NCI-H2029 treated with DMSO at 0.1 percent for 48 hours (cell line): ENCODE measurements at places on chromosomes 6 and 20.

DNA sequence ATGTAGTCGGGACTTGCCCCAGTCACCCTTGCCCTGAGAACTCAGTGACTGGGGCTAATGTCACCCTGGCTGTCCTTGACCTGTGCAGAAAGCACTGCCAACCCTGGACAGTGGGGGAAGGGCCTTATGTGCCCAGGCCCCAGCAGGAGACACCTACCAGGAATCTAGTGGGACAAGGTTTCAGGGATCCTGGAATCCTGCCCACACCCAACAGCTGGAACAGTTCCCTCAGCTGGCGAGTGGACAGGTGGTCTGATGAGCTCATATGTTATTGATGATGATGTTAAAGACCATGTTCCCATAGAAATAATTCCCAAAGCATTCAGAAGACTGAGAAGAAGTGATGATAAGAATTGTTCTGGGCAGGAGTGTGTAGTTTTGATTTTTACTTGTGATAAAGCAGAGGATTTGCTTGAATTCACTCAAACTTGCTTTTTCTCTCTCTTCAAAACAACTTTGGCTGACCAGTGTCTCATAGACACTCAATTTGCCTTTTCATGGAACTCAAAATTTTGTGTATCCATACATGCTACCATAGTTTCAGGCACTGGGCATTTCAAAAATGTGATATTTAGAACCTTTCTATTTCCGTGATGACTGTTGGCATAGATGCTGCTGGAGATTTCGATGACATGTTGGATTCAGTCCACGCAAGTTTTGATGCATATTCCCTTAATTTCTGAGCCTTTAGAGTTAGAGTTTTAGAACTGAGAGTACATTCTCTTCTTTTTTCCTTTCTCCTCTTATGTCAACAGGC, 79.3 kb downstream of the SLC22A3 start:
- peak; percentile 32 for DNase-seq

- no peak for DNase-seq
These were observed 11.3 kb upstream of the MAP3K5 start for GRCh38 chr6:136803608-136804007.

GRCh38 chr6:47047097-47047478, 5.0 kb upstream of the ADGRF1 start:
- no peak for DNase-seq

GRCh38 chr6:168908166-168908565, 345.5 kb downstream of the THBS2 start:
- no peak for DNase-seq

DNA sequence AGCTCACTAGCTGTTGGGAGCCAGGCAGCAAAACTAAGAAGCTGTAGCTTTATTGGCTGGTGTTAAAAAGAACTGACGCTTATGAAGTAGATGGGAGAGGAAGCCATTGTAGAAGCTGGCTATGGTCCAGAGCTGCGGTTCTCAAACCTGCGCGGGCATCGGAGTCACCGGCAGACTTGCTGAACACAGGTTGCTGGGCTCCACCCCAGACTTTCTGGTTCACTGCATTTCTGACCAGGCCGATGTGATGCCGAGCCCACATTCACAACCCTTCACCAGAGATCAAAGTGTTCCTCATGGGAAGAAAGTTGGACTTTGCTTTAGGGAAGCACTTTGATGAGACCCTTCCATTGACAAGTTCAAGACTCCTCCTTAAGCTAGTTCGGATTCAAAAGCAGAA, 231.6 kb downstream of the QKI start:
- DNase-seq: no peak

DNA sequence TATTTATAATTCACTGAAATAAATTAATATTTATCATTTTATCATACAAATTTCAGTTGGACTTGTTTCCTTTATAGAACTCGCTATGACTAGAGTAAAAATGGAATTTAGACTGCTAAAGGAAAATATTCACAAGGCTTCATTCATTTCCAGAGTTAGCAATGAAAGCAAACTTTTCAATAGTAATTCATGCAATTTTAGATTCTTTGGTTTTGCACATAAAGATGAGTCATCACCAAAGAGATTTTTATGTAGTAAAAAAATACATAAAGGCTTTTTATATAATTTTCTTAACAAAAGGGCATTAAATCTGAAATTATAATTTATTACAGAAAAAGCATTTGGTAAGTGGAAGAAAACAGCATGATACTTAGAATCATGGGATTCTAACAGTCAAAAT, 37.2 kb upstream of the STXBP5 start:
- DNase-seq: no peak

- DNase-seq: no peak
These were observed 319.7 kb upstream of the TCF21 start for GRCh38 chr6:133568970-133569889.

GRCh38 chr20:24339210-24339641, 130.2 kb upstream of the SYNDIG1 start:
- no peak for DNase-seq

DNA sequence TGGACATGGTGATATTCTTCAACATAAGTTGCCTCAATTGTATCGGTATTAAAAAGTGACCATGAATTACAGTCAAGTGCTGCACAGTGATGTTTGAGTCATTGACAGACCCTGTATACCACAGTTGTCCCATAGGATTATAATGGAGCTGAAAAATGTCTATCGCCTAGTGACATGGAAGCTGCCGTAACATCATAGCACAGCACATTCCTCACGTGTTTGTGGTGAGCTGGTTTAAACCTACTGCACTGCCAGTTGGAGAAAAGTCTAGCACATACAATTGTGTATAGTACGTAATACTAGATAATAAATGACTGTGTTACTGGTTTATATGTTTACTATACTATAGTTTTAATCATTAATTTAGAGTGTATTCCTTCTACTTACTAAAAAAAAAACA, 150.2 kb downstream of the CDH26 start:
- DNase-seq: no peak

DNA sequence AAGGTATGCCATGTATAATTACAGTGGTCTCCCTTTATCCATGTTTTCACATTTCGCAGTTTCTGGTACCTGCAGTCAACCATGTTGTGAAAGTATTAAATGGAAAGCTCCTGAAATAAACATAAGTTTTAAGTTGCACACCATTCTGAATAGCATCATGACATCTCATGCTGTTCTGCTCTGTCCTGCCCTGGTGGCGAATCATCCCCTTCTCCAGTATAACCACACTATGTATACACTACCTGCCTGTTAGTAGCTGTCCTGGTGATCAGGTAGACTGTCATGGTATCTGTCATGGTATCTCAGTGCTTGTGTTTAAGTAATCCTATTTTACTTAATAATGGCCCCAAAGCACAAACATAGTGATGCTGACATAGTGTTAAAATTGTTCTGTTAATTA, 97.1 kb downstream of the ZFAND3 start:
- no peak for DNase-seq

DNA sequence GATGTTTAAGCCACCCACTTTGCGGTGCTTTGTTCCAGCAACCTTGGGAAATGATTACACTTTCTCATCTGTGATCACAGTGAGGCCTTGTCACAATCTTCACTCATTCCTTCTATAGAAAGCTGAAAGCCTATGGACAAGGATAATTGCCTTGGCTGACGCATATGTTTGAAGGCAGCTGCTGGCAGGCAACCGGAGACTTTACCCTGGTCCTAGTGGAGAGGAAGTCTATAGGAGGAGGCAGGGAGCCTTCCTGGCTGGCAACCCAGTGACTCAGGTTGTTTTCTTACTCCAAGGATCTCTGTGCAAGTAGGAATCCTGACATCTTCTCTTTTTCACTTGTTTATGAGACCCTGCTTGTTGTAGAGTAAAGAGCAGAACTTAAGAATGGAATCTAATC, 34.1 kb upstream of the ESR1 start:
- no peak for DNase-seq

DNA sequence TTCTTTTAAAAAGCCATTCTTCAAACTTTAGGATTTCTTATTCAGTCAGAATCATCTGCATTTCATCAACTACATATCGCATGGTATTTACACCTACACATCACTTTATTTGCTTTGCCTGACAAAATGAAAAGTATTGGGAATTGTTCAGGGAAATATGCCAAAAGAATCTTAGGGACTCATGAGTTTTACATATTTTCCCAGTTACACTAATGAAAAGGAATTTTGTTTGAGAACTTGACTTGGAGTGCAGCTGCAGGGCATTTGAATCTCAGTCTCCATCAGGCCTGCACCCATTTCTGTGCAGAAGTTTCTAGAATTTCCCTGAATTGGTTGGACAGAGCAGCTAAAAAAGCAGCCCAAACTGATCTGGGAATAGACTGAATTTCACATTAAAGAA, 65.3 kb downstream of the MTHFD1L start:
- DNase-seq: no peak

DNA sequence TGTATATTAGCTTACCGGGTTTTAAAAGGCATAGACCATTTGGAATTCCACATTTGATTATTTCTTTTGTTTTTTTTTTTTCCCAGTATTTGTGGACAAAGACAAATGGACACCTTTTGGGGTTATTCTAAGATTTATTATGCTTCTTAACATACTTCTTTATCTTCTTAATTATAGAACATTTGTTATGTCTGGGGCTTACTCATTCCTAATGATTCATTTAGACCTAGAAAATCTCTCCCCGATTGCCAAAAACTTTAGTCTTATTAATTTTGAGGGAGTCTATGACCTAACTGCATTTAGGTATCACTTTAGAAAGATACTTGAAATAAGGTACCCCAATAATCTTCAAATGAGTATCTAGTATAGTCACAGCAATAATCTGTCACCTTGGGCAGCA, 170.7 kb upstream of the PREP start:
- DNase-seq: no peak

DNA sequence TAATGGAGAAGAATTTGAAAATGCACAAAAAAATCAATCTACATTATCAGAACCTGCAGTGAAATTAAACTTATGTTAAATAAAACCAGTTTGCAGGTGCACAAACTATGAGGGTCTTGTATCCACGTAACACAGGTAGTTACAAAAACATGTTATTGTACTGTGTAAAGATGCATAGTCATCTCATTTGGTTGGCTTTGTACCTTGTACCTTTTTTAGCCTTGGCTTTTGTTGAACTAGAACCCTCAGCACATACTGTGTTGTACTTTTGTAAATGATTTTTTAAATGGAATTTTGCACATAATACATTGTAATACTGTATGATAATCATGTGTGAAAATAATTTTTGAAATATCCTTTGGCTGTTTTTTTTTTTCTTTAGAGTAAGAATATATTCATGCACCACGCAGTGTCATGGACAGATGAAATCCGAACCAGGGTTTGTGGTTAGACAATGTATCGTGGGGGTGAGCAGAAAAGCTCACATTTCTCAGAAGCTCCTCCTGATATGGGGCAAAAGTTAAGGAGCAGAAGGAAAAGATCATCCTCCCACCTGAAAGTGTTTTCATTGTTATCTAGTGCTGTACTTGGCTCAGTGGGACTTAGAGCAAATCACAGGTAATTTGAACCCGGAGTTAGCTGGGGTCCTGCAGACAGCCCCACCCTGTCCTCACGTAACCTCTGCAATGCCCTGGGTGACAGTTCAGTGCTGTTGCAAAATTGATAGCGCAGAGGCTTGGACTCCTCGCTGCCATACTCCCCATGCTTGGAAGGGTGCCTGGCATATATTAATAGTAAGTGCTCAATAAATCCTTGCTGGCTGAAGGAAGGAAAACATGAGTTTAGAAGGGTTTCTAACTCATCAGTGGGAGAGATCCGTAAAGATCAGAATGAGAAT, 14.8 kb upstream of the NAA20 start:
- DNase-seq: no peak

DNA sequence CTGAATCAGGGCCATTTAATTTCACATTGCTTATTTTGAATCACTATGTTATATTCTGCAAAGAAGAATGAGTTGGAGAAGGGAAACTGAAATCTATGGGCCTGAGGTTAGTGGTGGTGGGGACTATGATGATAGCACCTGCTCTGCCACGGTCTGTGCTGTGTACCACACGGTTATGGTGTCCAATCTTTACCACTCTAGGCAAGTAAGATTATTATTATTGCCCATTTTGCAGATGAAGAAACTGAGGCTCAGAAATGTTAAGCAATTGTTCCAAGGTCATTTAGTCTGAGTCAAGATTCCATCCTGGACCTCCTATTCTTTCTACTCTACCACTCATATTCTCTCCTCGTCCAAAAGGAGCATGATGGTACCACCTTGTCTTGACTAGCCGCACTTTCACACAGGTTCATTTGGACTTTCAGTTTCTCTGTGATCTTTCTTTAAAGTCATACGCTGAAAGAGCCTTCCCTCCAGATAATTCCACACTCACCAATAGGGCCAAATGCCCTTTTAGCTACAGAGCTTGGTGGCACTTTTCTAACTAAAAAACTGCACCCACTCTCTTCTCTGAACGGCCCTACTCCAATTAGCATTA, 56.2 kb downstream of the GFOD1 start:
- no peak for DNase-seq

GRCh38 chr6:139753198-139753861, 378.9 kb upstream of the CITED2 start:
- no peak for DNase-seq

DNA sequence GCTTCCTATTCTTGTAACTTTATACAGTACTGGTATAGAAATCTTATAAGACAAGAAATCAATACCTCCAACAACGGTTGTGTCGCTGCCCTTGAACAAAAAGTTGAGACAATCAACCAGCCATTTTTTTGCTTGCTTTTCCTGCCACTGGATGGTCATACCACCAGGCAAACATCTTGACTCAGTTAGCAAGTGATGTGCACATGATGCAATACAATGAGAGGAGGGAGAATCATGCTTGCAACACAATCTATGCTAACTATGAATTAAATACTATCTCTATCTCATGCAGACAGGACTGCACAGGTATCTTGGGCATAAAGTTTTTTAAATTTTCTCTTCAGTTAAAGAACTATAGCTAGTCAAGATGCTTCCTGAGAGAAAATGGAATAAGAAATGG, 877.7 kb upstream of the CITED2 start:
- no peak for DNase-seq

GRCh38 chr20:7174554-7174953, 407.1 kb downstream of the BMP2 start:
- DNase-seq: no peak
